Coronary artery (tissue), 2 donors: ENCODE measurements at places on chromosomes 5 and 9.

DNA sequence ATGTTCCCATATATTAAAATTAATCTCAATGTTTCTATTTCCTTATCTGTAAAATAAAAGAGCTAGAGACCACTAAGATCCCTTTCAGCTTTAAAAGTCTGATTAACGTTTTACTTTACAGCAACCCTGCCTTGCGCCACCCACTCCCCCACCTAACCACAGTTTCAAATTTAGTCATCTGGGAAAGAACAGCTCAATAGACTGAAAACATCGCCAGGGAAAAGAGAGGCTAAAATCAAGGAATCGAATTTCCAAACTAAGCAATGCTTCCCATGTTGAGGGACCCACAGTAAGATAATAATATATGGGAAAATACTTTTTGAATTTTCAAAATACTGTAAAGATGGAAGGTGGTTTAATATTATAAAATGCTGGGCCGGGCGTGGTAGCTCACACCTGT, 6.6 kb downstream of the SAXO1 start:
- no peak for DNase-seq

GRCh38 chr9:127140181-127140580, 17.7 kb upstream of the ANGPTL2 start:
- DNase-seq = no peak

DNA sequence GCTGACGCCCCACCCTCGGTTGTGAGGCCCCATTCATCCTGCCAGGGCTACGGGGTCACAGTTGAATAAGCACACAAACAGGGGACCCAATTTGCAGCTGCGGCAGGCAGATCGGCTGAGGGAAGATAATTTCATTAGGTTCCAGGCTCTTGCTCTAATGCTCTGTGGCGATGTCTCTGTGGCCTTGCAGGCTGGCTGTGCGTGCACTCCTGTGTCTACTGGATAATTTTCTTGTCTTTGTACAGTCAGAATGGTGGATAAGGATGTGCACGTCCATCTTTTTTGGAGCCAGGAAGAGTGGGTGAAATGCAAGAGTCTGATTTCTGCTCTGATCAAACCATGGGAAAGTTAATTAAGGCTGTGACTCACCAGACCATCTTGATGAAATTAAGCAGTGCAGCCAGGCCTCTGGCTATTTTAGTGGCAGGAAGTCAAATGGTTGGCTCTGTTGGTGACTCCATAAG, 39.2 kb downstream of the NSG2 start:
- no peak for DNase-seq

- DNase-seq = no peak
Measured at GRCh38 chr5:117054141-117054540, 479.5 kb upstream of the SEMA6A start.

DNA sequence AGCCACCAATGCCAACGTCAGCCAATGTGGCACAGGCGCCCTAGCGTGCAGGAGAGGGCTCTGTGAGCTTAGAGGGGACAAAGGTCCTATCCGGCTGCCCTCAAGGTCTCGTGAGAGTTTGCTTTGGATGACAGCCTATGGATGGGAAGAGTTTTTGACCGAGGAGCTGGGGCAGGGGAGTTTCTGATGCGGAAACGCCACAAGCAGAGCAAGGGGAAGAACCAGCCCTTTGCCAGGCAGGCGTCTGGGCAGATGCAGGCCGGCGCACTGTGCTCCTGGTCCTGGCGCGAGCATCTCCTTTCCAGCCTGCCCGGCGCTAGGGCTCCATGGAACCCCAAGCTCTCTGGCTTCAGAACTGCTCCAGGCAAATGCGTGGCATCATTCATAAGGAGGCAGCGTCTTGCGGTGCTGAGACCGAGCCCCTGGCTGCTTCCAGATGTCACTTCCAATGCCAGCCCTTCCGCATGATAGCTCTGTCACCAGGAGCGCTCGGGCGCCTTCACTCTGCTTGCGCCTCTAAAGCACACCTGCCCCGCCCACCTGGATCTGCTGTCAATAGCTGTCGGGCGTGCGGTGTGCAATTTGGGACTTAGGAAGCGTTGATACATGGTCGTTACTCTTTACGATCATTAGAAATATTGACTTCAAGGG, 374.9 kb upstream of the IRX1 start:
- no peak for DNase-seq

GRCh38 chr5:95261437-95262175, 23.3 kb downstream of the MCTP1 start:
- no peak for DNase-seq

DNA sequence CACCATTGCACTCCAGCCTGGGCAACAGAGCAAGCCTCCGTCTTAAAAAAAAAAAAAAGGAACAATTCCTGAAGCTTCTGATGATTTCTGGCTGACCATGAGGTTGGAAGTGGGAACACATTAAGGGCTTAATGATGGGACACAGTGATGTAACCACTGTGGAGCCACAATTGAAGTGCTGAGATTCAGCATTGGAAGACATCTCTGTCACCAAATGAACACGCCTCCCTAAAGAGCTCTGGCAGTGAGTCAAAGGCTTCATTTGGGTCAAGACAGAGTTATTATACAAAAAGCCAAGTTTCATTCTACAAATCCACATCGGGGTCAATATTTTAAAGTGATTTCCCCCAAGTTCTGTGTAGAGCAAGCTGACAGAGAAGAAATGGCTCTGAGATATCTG, 4.5 kb upstream of the S1PR3 start:
- no peak for DNase-seq

- DNase-seq = no peak
Measured at GRCh38 chr9:129352146-129352865, 174.2 kb upstream of the IER5L start.

GRCh38 chr5:176458904-176459561, 10.8 kb downstream of the FAF2 start:
- DNase-seq = no peak

GRCh38 chr5:98557916-98558315, 215.5 kb upstream of the RGMB start:
- DNase-seq = no peak

GRCh38 chr9:11319538-11319937, 706.7 kb upstream of the PTPRD start:
- no peak for DNase-seq
